Activated CD4-positive, alpha-beta T cell treated with anti-CD3 and anti-CD28 coated beads, Interleukin-10, Interleukin-2, amounts not matched to agents 100 ng/mL and 50 ng/mL, durations not matched to agents 16 hours and 8 hours (primary cell): ENCODE measurements at places on chromosomes 6 and 20.

GRCh38 chr20:12744037-12744436, 264.7 kb upstream of the SPTLC3 start:
- DNase-seq, result no peak

DNA sequence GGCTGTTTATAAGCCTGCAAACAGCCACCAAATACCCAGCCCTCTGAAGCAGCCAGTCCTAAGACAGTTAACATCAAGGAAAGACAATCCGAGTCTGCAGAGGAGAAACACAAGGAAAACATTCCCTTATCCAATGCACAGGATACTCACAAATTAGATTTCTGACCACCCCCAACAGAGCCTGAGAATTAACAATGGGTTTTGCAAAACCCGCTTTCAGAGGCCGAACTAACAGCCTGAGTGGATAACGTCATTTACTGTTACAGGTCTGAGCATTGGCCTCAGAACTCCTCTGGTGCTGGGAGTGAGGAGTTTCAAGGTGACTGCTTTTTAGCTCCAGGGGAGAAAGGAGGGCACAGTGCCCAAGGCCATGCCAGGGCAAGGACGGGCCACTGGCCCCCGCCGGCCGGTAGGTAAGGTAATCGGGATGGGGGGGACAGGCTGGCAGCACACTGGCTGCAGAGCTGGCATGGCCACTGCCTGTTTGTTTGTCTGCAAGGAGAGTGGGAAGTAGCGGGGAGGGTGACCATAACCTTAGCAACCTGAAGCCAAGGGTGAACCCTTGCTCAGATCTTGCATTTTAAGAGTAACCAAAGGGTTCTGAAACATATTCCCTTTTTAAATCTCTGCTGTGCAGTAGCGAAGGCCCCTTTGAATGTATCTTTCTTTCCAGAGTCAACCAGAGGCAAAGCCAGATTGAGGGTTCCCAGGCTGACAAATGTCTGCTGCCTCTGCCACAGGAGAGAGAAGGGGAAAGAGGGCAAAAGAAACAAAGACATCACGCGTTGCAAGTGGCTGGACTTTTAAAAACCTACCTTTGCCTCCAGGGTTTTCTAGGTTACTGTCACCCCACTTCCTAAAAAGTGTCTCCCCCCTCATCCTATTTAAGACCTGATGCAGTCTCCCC, 3.9 kb downstream of the ZMYND8 start:
- DNase-seq, result no peak

DNA sequence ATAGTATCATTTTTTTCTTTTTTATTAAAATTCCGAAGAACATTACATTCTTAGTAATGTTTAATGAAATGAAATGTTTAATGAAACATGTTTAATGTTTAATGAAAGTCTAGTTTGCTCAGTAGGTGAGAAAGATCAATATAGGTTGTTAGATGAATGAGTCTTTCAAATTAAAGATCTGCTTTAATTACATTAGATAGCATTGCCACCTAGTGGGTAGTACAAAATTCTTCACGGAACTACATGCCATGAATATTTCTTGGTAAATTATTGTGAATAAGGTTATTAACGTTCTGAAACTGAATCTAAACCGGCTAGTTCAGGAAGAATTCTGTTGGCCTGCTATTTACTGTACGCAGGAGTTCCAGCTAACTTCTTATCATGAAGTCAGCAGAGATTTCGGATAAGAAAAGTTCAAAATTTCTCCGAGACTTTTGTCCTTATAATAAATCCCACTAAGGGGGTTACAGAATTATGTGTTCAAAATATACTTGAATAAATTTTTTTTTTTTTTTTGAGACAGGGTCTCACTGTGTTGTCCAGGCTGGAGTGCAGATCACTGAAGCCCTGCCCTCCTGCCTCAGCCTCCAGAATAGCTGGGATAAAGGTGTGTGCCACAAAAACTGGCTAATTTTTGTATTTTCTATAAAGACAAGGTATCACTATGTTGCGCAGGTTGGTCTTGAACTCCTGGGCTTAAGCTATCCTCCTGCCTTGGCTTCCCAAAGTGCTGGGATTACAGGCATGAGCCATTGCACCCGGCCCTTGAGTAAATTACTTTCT, 7.9 kb upstream of the GMNN start:
- DNase-seq, result peak; percentile 50

- no peak for DNase-seq
Observed at GRCh38 chr6:4653141-4653540, 123.1 kb upstream of the CDYL start.

DNA sequence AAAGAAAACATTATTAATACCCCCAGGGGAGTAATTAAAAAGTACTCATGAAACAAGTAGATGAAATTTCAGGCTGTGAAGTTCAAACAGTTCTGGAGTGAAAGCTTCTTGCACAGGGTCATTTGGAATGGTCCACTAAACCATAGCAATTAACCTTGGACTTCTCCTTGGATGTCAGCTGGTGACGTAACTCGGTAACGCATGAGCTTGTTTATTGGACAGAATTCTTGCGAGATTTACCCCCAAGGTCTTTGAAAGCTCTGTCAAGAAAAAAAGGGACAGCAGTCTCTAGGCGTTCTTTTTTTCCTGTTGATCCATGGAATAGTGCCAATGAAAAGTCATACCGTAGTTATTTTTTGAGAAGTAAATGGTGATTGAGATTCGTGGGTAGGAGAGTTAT, 2.2 kb downstream of the CD83 start:
- no peak for DNase-seq

DNA sequence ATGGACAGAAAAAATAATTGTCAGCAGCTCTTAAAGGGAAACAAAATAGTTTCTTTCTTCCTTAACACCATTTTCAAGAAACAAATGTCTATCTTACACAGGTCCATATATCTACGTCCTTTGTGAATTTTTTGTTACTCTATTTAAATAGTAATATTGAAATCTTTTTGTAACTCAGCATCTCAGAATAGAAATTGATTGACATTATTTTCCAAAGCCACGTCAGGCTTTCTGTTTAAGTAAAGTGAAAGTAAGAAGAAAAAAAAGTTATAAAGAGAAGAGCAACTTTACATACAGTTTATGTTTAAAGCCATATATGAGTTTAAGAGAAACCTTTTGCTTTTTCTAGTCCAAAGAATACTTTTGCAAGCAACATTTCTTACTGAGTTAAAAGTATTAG, 402.9 kb upstream of the SOX4 start:
- DNase-seq, result peak; percentile 44

DNA sequence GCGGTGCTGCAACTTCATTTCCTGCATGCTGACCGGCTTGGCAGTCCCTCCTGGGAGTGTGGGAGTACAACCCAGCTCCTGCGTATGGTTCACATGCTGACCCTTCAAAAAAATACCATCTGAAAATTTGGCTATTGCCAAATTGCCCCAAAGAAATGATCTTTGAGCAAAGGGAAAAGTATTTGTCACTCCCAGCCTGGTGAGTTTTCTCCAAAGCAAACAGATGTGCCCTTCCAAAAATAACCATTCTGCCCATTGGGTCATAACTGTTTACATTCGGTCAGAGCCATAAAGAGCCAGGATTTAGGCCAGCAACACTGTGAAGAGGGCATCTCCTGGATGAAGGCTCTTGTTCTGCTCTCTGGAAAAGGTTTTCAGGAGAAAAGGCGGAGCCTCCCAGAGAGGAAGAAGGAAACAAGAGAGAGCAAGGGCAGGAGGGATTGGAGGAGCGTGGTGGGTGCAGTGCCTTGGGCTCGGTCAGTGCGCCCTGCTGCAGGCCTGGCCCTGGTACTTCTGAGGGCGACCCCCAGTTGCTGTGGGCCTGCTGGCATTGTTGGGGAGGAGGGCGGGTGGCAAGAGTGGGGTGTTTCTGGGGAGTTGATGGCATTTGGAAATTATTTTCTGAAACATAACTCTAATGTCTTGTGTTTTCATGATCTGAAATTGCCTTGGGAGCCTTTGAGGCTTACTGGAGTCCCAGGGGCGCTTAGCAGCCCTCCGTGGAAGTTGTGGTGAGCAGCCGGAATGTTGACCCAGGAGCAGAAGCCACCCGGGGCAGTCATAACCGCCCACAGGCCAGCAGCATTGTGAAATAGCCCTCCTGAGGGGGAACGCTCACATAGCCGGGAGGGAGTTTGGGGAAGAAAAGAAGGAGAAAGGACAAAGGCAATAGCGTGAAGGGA, 248.4 kb downstream of the MYLK4 start:
- DNase-seq, result no peak

- DNase-seq, result no peak
Observed at GRCh38 chr6:33093855-33094254, 18.1 kb downstream of the HLA-DPB1 start.

DNA sequence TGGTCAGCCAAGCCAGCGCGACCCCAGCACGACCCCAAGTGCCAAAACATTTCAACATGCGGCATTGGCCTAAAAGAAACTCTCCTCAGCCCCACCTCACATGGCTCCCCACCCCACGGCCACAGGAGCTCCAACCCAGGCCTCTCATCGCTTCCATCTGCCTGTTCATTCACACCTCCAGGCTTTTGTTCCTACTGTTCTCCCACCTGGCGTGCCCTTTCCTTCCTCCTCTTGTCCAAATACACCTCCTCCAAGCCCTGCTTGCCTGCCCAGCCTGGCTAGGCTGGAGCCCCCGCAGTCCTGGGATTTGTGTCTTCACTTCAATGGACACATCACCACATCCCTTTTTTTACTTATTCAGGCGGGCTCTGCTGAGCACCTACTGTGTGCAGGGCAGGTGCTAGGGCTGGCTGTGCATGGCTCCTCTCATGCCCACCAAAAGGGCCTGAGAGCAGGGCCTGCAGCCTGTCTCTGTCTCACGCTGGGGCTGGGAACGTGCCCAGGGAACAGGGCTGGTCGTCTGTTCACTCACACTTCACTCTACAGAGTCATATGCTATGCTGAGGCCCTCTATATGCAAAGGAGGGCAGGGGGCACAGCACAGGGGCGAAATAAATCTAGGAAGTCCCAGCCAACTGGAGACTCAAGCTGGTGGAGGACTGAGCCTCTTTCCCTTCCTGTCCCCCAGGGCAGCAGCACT, 61.1 kb downstream of the GRM4 start:
- no peak for DNase-seq

GRCh38 chr6:10719964-10720264, 3.0 kb upstream of the TMEM14C start:
- DNase-seq, result no peak

DNA sequence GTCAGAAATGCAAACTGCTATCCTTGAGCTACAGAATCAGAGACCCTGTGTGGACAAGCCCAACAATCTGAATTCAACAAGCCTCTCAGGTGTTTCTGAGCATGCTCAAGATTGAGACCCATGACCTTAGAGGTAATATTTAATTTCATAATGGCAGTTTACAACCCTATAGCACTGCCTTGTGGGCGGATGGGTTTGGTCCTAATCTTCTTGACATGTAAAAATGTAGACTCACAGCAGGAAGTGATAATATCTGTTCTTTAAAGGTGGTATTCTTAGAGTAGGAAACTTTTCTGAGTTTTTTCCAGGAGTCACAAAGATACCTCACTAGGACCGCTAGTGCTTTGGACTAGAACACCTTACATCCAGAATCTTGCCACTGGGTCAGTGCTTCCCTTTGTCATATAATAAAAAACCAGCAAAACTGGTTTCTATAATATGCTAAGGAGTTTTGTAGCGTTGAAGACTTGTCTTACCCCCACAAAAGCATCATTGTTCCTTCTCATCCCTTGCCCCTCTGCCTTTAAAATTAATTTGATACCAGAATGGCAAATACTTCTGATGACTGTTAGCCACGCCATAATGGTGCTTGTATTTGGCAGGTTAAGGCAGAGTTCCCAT, 52.6 kb downstream of the E2F3 start:
- DNase-seq, result no peak

DNA sequence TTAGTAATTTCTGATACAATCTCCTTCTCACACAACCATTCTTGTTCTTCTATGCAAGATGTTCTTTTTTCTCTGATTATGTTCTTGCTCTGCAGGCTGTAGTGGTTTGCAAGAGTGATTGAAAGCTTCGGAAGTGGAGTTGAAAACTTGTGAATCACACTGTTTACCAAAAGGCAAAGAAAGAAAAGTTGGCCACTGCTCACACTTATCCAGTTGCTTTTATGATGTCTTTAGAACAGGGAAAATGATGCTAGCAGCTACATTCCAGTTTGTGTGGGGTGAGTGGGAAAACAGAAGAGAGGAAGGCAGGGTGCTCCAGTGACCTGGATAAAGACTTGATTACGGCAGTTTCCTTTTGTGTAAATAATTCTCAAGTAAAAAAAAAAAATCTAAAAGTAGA, 583.3 kb downstream of the TENT5A start:
- no peak for DNase-seq

- no peak for DNase-seq
Observed at GRCh38 chr6:154343473-154344308, 12.9 kb downstream of the IPCEF1 start.

- no peak for DNase-seq
Observed at GRCh38 chr6:147990159-147990558, 352.5 kb upstream of the SASH1 start.

DNA sequence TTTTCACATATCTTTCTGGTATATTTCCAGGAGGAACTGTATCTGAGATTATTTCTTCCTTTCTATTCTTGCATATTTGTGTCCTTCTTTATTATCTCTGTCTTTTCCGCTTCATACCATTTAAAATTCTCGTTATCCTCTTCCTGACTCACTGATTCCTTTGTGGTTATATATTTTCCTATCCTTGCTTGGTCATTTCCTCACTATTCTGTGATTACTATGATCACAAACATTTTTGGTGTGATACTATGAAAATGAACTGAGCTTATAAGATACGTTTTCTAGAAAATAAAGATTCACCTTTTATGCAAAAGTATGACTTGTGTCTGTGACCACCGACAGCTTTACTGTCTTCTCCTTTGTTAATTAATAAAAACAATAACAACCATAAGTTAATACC, 26.5 kb upstream of the MYCT1 start:
- DNase-seq, result no peak

DNA sequence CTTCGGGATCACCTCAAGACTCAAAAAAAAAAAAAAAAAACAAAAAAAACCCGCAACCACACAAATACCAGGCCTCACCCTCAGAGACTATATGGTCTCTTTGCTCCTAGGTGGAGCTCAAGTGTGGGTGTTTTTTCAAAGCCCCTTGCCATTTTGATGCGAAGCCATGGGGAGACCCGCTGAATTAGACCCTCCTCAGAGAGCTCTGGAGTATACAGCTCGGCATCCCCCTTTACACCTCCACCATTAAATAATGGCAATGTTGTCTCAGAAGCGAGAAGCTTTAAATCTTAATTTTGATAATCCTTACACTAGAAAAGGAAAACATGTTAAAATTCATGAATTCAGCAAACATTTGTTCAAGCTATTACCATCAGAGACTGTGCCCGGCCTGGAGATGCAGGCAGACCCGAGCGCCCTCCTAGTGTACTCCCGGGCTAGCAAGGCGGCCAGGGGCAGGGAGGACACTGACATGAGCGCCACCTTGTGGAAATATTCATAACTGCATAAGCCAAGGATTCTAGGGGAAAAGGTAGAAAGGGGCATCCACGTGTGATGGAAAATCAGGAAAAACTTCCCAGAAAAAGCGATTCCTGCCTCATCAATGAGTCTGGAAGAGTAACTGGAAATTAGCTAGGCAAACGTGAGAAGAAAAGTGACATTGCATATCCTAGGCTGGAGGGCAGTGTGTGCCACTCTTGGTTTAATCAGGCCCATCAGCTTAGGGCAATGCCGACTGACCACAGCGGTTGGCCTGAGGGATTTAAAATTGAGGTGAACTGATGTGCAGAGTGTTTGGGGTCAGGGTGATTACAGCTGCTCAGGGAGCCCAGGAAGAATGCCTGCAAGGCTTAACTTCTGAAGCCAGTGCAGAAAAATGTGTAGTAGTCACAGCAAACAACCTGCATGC, 72.5 kb downstream of the B3GAT2 start:
- DNase-seq, result peak; percentile 66

- DNase-seq, result no peak
Observed at GRCh38 chr6:163291622-163292021, 122.9 kb upstream of the QKI start.

GRCh38 chr20:48486065-48486464, 341.7 kb downstream of the PREX1 start:
- DNase-seq, result no peak

- no peak for DNase-seq
Observed at GRCh38 chr6:167811442-167812087, 15.1 kb upstream of the AFDN start.
